ENCODE measurements at places on chromosomes 1 and 21.

- no peak for DNase-seq
Measured at GRCh38 chr1:38217316-38217715, 170.7 kb upstream of the POU3F1 start.

GRCh38 chr1:189805735-189806134, 671.9 kb downstream of the BRINP3 start:
- DNase-seq: no peak

GRCh38 chr1:23645338-23645737, 46.3 kb upstream of the RPL11 start:
- DNase-seq: no peak

DNA sequence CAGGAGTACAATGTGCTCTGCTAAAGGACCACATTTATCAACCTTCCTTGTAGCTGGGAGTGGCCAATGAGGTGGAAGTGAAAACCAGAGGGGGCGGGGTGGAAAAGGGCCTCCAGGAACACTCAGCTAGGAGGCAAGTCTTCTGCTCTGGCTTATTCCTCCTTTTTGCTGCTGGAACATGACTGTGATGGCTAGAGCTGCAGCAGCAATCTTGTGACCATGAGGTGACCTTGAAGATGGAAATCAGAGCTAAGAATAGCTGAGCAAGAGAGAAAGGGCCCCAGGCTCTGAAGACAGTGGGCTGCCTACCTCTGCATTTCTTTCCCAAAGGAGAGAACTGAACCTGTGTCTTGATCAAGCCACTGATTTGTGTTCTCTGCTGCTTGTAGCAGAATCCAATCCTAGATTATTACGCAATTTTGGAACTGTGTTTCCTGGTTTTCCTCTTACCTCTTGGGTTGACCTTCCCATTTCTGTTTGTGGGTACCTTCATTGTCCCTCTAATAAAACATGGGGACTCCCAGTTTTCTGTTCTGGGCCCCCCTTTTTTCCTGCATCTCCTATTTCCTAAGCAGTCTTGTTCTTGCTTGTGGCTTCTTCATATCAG, 36.4 kb upstream of the WNT4 start:
- DNase-seq: no peak

- DNase-seq: no peak
Measured at GRCh38 chr1:102715150-102715549, 393.2 kb downstream of the COL11A1 start.

GRCh38 chr1:73176902-73177301, 894.6 kb upstream of the NEGR1 start:
- no peak for DNase-seq

DNA sequence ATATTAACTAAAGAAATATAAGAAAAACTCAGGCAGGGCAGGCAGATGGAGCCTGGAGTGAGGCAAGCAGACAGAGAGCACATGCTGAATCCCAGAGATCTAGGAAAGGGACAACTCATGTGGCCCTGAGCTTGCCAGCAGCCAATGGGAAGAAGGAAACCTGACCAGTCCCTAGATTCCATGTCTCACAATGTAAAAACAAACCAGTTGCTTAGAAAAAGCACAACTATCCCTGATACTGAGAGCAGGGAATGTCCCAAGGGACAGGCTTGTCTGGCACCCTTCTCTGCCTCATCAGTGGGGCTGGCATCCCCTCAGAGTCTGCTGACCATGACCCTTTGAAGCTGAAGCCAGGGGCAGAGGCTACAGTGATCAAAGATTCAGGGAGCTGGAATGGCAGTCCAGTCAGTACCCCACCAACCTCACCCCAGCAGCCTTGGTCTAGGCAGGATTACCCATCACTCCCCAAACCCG, 27.8 kb downstream of the HSPG2 start:
- DNase-seq: no peak

GRCh38 chr1:21939650-21940374, 2.7 kb upstream of the HSPG2 start:
- DNase-seq: no peak

DNA sequence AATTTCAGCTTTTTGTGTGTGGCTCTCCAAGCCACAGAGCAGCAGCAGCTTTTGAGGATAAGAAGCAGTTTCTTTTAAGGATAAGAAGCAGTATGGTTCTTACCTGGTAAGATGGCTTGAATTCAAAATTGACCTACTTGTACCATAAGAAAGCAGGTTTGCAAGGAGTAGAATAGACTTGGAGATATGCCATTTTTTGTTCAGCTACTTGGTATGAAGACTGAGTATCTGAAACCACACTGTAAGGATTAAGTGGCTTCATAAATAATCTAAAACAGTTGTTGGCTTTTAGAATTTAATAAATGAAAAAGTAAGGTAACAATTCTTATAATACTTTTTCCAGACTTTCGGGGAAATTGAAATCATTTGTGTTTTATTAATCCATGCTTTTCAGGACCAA, 74.2 kb downstream of the ATF6 start:
- no peak for DNase-seq

GRCh38 chr1:209614906-209615305, 31.4 kb downstream of the CAMK1G start:
- DNase-seq: no peak

DNA sequence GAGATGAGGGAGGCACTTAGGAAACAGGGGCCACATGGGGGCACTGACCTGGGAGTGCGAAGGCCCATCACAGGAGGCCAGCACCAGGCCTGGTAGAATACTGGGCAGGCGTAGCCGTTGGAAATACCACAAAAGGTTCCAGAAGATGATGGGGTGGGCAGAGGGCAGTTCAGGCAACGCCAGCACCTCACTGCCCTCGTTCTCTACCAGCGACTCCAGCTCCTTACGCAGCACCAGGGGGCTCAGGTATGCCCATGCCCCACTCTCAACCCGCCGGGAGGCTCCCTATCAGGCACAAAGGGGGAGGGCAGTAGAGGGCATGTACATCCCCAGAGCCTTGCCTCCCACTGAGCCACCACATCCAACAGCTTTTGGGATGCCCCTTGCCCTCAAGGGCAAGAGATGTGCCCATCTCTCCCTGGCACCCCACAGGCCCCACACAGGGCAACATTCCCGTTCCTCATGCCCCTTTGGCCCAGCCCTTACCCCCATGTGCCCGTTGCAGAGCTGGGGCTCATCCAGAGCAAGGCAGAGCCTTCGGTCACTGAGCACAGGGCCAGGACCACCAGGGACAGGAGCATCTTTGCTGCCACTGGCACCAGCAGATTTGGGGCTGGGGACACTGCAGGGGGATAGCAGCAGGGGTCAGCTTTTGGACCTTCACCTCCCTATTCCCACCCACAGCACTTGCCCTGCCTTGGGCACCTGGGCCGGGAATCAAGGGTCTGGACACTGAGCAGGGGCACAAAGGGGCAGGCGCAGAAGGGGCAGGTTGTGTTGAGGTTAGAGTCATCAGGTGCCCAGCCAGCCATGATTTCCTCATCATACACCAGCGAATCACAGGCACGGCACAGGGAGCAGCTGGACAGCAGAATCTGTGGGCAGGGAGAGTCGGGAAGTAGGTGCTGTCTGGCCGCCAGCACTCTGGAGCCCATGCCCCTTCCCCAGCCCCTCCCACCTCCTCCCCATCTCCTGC, 9.7 kb upstream of the GATAD2B start:
- no peak for DNase-seq

DNA sequence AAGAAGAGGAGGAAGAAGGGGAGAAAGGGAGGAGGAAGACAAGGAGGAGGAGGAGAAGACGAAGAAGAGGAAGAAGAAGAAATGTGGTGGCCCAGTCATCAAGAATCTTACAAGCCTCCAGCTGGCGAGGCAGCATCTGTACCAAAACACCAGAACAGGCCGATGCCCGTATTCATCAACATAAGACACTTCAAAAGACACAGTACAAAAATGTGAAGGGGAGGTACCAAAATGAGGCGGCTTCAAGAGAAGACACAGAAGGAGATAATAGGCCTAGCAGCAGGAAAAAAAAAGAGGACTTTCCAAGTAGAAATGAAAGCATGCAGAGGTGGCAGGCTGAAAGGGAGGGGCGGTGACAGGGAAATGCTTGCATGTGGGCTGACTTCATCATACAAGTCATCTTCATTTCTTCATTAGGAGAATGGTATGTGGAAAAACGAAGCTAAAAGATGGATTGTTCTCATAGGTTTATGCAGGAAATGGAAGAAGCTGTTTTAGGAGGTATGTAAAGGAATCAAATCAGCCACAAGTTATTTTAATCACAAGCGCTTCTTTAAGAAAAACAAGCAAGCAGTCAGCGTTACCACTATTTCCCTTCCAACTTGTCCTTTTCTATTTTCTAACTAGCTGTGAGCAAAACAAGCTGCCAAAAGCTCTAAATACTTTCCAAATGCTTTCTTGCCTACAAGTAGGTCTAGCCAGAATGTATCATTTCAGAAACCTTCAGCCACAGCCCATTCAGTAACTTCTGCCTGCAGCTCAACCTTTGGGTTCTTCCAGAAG, 192.3 kb downstream of the SLC45A1 start:
- DNase-seq: peak; percentile 52

- no peak for DNase-seq
Measured at GRCh38 chr1:181518152-181518551, 34.8 kb downstream of the CACNA1E start.

DNA sequence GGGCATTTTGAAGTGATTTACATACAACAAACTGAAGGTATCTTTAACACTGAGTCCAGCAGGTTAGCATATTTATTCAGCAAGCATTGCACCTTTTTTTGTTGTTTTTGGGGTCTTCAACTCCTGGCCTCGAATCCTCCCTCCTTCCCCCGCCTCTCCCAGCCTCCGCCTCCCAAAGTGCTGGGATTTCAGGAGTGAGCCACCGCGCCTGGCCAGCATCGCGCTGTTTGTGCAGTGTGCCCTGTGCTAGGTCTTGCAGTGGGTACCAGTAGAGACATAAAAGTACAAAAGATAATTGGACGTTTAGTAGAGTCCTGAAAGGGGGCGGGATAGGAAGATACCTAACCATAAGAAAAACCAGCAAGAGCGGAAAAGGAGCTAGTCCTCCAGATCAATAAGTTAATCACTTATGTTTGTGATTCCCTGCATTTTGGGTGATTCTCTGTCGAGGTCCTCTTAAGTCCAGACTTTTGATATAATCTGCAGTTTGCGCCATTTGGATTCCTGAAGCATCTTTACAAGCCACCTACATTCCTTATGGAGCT, 111.8 kb downstream of the OSBPL9 start:
- DNase-seq: no peak

DNA sequence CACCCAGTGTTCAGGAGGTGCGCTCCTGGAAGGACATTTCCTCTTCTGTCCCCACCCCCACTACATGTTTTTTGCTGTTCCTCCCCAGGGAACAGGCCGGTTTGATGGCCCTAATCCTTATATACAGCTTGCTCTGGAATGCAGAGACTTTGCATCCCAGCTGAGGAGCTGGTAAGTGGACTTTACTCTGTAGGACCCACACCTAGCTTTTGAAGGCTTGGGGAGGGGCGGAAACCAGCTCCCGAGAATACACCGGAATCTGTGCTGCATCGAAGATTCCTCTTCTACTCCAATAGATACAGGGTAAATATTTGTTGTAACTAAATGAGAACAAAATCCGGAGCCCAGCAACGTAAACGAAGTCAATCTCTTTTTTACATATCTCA, 1.2 kb upstream of the CGN start:
- no peak for DNase-seq

DNA sequence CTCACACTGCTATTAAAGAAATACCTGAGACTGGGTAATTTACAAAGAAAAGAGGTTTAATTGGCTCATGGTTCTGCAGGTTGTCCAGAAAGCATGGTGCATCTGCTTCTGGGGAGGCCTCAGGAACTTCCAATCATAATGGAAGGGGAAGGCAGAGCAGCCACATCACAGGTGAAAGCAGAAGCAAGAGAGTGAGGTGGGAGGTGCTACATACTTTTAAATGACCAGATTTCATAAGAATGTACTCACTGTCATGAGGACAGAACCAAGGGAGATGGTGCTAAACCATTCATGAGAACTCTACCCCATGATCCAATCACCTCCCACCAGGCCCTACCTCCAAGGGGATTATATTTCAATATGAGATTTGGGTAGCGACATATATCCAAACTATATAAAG, 55.7 kb downstream of the MRPL39 start:
- no peak for DNase-seq

DNA sequence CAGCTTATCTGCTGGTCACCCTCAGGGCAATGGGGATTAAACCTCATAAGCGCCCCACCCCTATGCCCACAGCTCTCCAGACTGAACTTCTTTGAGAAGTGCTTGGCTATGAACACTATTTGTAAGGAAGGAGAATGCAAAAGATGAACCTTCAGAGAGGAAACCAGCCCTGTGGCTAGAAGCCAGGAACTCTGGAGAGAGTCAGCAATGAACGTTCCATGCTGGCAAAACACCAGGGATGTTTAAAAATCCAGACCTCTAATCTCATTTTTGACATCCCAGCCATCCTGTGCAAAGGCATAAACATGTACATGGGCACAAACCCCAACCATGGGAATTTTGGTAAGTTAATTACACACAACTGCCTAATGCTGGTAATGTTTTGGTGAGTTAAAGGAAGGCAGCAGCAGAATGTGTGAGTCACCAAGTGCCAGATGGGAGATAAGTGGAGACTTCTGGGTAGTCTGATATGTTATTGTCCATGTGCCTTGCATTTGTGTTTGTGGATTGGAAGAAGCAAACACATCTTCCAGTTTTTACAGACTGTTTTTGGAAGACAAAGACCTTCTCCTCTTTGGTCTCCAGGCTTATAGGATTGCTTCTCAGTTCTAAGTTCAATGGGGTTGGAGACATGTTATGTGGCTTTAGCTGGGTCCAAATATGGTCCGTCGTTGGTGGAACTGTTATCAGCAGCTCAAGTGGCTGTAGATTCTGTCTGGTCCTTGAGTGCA, 174.1 kb upstream of the ETV3 start:
- DNase-seq: no peak

GRCh38 chr1:107750364-107750959, 214.5 kb downstream of the VAV3 start:
- peak; percentile 45 for DNase-seq

All from stimulated activated CD4-positive, alpha-beta T cell treated with anti-CD3 and anti-CD28 coated beads, Interleukin-1b, Interleukin-23, amount 100 ng/mL, for 48 hours (primary cell).